ENCODE measurements at places on chromosomes 11 and 22.

GRCh38 chr22:41620589-41621098, at the start of gene DESI1:
DESI1 (minus strand) TSS chr22:41621043; CDS start chr22:41620839, 204 bp downstream.
- no peak for DNase-seq

GRCh38 chr11:11724994-11725393, 103.2 kb upstream of the GALNT18 start:
- no peak for DNase-seq

GRCh38 chr22:42270176-42270509, 310 bp downstream of the TCF20 start:
- no peak for DNase-seq

GRCh38 chr11:86781546-86781945, 18.8 kb upstream of the PRSS23 start:
- DNase-seq: no peak

GRCh38 chr11:131864228-131864627, 493.8 kb downstream of the NTM start:
- no peak for DNase-seq

DNA sequence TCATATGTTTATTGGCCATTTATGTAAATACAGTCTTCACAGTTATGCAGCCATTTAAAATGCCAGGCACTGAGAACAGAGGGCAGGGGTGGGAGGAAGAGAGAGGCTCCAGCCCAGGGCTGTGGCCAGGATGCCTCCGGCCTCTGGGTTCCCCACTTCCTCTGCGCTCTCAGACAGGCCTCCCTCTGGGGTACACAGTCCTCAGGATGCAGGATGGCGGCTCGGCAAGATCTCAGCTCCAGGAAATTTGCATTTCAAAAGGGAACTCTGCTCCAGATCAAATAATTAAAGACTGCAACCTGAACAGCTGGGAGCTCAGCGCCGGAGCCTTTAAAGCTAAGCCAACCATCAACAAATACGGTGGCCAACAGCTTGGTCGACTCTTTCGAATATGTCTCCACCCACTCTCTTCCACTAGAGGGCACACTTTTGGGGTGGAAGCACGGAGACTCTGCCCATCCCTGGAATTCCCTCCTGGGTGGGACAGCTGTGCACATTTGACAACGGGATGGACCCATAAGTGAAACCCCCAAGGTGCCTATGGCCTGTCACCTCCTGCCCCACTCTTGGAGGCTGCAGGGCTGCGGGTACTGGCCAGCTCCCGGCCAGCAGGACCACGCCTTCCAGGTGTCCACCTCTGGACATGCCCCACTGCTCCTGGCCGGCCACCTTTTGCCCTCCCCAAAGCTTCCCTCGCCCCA, 1044.7 kb downstream of the BRD1 start:
- no peak for DNase-seq

DNA sequence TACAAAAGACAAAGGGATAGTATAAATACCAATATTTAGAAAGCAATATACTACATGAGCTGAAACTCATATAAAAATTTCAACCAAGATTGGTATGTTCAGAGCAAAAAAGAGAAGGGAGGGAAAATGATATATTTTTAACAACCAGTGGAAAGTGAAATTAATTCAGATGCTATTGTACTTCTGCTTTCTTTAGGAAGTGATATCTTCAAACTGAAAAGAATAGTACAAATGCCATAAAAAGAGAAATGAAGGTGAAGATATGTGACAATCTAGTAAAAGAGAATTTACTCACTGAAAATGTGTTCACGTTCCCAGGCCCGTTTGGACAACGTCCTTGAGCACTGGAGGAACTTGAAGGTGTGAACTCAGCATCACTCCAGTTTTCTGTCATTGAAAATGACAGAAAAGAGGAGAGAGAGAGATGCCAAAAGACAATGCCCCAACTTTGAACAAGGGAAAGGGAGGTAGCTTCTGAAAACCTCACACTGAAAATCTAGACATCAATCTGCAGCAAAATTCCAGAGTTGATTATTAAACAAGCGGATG, 47.5 kb downstream of the SC5D start:
- DNase-seq: no peak

DNA sequence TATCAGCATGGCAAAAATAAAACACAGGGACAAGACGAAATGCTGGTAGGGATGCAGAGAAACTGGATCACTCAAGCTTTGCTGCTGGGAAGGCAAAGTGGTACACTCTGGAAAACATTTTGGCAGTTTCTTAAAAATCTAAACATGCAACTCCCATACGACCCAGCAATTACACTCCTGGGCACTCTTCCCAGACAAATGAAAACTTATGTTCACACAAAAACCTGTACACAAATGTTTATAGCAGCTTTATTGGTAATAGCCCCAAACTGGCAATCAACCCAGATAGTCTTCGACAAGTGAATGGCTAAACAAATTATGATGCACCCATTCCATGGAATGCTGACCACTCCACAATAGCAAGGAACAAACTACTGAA, 35.8 kb upstream of the PRR5 start:
- DNase-seq: no peak

- DNase-seq: no peak
Observed at GRCh38 chr11:69460540-69461257, 20.8 kb upstream of the LINC01488 start.

GRCh38 chr11:116353589-116353988, 419.2 kb downstream of the BUD13 start:
- DNase-seq: no peak

- DNase-seq: no peak
Observed at GRCh38 chr22:19610518-19611253, 86.5 kb upstream of the CLDN5 start.

DNA sequence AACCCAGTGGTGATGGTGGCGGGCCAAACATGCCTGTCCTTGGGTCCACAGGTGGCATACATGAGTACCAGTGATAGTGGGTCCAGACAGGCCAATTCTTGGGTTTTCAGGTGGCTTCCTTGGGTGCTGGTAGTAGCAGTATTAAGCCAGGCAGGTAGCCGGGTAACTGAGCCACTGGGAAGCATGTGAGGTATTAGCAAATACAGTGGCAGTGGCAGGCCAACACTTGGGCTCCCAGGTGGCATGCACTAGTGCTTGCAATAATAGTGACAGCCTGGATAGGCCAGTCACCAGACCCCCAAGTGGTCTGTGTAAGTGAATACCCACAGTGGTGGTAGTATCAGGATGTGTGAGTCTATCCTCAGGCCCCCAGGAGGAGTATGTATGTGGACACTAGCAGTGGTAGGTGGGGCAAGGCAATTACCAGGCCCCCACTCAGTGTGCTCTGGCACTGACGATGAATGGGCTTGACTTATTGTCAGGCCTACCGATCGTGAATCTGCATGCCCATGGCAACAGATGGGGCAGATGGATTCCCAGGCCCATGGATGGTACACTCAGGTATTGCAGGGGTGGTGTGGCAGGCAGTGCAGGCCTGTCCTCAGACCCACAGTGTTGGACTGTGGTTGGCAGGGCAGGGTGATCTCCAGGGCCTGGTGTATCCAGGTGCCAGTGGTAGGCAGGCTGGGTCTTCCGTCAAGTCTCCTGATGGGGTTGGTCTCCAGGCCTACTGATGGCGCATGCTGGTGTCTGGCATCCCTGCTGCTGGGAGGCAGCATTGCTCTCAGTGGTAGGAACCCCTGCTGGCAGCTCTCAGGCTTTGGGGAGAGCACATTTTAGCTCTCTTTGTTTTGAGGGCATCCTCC, 840.7 kb downstream of the FAM181B start:
- no peak for DNase-seq
